ENCODE measurements at places on chromosomes 3 and 15.

- peak; percentile 81 for DNase-seq
Observed at GRCh38 chr15:60651734-60652141, 172.8 kb upstream of the ICE2 start.

- DNase-seq, result no peak
Observed at GRCh38 chr15:88738796-88739195, 64.4 kb upstream of the ACAN start.

DNA sequence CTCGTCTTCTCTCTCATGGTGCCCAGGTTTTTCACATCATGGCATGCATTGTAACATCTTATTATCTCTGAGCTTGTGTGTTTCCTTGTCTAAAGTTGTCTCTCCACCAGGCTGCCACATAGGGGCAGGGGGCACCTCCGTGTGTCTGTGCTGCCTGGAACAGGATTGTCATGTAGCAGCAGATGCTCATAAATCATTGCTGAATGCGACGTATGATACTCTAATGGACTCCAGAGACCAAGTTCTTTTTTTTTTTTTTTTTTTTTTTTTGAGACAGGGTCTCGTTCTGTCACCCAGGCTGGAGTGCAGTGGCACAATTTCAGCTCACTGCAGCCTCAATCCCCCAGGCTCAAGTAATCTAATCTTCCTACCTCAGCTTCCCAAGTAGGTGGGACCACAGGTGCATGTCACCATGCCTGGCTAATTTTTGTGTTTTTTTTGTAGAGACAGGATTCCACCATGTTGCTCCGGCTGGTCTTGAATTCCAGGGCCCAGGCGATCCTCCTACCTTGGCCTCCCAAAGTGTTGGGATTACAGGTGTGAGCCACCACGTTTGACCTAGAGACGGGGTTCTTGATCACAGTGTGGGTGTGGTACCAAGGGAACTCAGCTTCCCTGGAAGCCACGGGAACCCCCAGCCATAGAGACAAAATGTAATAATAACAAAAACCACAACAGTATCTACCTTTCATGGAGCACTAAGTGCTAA lies 4.7 kb upstream of the DNASE1L3 start:
- no peak for DNase-seq

DNA sequence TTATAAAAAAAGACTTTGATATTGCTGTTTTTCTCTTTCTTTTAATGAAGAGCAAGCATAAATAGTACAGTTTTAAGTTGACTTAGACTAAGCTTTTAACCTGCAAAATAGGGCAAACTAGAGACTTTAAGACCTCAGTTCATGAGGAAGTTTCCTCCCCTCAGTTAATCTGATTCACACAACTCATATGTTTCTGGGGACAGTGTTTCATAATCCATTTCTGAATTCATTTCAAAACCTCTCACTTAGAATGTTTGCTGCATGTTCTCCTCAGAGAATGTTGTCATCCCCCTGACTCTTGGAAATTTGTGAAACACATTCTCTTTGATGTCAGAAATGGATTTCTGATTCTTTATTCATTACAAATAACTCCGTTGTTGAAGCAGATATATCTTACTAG lies 79.3 kb upstream of the SKOR1 start:
- DNase-seq, result no peak

Measured in SW480 (cell line).